ENCODE measurements at places on chromosomes 4 and X.

GRCh38 chr4:47827343-47828047, 10.4 kb downstream of the CORIN start:
- DNase-seq, result no peak

GRCh38 chrX:13699183-13699826, 10.4 kb downstream of the RAB9A start:
- no peak for DNase-seq

DNA sequence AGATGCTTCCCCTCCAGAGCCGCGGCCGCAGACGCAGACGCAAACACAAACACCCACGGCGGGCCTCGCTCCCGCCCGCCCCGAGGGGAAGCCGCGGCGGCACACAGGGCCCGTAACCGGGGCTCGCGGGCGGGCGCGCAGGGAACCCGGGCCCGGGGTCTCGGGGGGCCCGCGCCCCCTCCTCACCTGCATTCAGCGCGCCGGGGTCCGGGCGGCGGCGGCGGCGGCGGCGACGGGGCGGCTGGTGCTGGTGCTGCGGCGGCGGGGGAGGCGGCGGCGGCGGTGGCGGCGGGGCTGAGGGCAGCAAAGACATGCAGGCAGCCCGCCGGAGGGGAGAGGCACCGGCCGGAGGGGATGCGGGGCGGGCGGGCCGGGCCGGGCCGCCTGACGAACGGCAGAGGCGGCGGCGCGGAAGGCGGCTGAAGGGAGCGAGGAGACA, 255 bp upstream of the CNOT6L start:
- no peak for DNase-seq

DNA sequence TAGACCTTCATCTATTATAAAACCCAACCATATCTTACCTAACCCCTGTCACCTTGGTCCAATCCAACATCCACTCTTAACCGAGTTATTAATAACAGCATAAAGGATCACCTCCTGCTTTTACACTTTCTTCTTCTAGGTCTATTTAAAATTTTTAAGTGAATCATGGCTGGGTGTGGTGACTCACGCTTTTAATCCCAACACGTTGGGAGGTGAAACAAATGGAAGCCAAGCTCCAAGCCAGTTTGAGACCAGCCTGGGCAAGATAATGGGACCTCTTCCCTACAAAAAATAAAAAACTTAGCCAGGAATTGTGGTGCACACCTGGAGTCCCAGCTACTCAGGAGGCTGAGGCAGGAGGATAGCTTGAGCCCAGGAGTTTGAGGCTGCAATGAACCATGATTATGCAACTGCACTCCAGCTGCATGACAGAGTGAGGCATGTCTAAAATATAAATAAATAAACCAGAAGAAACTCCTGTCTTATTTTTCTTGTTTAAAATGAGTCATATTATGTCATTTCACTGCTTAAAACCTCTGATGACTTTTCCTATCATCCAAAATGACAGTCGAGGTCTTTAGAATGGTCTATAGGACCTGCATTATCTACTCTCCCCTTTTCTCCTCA, 188.4 kb downstream of the GASK1B start:
- no peak for DNase-seq

DNA sequence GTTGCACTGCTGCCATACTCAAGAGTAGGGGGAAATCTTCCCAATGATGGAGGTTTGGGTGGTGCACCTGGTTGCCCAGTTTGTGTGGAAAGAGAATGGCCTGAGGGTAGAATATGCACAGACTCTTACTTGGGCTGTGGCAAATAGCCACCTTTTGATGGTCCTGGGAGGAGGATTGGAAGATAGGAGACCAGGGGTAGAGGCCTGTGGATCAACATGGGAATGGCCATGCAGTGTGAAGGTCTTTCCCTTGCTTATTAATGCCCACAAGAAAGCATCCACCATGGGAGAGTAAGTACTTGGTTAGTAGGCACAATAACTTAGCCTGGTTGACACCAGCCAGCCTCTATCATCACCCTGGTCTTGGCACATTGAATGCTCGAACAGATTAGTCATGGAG, 156.8 kb upstream of the LEF1 start:
- DNase-seq, result no peak

GRCh38 chrX:19627533-19627932, 112.2 kb upstream of the MAP3K15 start:
- DNase-seq, result no peak

GRCh38 chr4:74111990-74112389, 13.0 kb upstream of the CXCL2 start:
- peak; percentile 25 for DNase-seq

- DNase-seq, result no peak
These were observed 12.7 kb downstream of the ADH4 start for GRCh38 chr4:99131378-99131777.

GRCh38 chrX:13469963-13470684, 99.3 kb upstream of the EGFL6 start:
- DNase-seq, result no peak

- DNase-seq, result no peak
These were observed 62.7 kb downstream of the ANTXR2 start for GRCh38 chr4:80010316-80010715.

DNA sequence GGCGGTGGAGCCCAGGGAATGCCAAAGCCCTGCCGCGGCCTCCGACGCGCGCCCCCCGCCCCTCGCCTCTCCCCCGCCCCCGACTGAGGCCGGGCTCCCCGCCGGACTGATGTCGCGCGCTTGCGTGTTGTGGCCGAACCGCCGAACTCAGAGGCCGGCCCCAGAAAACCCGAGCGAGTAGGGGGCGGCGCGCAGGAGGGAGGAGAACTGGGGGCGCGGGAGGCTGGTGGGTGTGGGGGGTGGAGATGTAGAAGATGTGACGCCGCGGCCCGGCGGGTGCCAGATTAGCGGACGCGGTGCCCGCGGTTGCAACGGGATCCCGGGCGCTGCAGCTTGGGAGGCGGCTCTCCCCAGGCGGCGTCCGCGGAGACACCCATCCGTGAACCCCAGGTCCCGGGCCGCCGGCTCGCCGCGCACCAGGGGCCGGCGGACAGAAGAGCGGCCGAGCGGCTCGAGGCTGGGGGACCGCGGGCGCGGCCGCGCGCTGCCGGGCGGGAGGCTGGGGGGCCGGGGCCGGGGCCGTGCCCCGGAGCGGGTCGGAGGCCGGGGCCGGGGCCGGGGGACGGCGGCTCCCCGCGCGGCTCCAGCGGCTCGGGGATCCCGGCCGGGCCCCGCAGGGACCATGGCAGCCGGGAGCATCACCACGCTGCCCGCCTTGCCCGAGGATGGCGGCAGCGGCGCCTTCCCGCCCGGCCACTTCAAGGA, at the start of gene FGF2:
Gene FGF2, plus strand, starts transcription at position 279 of the 705 bp plus-strand sequence. Its CDS starts 344 bp downstream, at position 623.
- peak; percentile 30 for DNase-seq

GRCh38 chr4:107862658-107863057, 37.9 kb downstream of the SGMS2 start:
- no peak for DNase-seq

DNA sequence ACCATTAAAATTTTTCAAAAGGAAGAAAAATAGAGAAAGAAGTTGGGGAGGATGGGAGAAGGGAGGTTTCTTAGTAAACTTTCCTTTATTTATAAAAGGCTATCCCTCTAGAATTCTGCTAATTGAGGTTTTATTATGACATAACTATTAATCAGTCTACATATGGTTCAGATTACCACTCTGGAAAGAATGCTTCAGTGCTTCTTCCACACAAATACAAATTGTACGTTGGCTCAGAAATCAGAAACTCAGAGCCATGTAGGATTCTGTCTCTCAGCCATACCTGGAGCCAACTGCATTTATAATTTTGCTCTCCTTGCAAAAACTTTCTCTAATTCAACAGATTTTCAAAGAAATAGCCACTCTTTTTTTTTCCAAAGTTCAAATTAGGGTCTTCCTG, 37.1 kb downstream of the SRPX start:
- no peak for DNase-seq

DNA sequence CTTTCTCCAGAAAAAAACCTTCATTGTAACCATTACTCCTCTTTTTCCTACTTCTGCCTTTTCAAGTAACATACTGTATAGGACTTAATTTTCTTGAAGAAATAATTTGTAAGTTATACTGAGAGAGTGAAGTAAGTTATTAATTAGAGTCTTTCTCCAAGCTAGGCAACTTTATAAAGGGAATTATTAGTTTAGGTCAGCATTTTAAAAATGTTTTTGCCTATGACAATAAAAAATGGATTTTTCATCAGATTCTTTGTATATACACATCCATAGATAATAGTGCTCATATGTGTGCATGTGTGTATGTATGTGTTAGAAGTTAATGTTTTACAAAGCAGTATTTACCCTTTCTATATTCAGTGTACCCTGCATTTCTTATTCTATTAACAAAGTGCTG, 10.4 kb upstream of the NUDT6 start:
- DNase-seq, result no peak

GRCh38 chr4:10033191-10033881, 12.0 kb upstream of the SLC2A9 start:
- no peak for DNase-seq

DNA sequence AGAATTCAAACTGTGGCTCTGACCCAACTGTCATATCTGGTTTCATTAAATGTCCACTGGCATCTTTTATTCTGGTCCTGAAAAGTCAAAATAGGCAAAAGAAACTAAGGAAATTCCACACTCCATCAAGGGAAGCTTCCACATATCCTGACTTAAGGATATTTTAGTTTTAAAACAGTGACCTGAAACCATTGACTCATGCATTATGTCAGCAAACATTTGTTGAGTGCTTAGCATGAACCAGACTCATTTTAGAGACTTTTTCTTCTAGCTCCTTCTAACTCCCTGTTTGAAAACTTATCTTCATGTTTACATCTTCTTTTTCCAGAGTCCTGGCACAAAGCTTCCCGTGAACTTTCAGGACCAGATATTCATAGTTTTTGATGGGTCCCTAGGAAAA, 6.9 kb upstream of the CXCL1 start:
- no peak for DNase-seq

DNA sequence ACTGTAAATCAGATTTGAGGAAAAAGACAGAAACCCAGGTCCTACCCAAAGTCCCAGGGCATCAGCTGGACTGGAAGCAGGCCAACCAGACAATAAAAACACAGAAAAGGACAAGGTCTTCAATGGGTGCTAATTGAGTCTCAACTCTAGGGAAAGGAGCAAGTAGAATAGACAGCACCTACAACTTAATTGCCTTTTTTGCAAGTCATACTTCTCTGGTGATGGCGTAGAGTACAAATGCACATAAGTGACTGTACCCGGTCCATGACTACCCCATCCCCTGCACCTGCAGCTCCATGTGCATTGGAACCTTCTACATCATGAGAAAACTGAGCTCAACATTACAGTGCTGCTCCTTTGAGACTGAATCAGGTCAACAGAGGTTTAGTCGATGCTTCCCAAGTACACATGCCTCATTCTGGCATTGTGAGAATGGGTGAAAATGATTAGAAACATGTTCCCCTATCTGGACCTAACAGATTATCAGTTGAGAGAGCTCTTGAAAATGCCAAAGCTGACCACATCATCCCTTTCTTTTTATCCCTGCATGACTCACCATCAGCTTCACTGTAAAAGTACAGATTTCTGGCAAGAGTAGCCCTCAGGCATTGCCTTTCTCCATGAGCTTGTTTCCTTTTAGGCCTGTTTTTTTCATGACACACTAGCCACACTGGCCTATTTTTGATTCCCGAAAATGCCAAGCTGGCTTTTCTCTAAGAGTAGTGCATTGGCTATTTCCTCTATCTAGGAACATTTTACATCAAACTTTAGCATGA, 298.3 kb downstream of the HS3ST1 start:
- DNase-seq, result peak; percentile 10

DNA sequence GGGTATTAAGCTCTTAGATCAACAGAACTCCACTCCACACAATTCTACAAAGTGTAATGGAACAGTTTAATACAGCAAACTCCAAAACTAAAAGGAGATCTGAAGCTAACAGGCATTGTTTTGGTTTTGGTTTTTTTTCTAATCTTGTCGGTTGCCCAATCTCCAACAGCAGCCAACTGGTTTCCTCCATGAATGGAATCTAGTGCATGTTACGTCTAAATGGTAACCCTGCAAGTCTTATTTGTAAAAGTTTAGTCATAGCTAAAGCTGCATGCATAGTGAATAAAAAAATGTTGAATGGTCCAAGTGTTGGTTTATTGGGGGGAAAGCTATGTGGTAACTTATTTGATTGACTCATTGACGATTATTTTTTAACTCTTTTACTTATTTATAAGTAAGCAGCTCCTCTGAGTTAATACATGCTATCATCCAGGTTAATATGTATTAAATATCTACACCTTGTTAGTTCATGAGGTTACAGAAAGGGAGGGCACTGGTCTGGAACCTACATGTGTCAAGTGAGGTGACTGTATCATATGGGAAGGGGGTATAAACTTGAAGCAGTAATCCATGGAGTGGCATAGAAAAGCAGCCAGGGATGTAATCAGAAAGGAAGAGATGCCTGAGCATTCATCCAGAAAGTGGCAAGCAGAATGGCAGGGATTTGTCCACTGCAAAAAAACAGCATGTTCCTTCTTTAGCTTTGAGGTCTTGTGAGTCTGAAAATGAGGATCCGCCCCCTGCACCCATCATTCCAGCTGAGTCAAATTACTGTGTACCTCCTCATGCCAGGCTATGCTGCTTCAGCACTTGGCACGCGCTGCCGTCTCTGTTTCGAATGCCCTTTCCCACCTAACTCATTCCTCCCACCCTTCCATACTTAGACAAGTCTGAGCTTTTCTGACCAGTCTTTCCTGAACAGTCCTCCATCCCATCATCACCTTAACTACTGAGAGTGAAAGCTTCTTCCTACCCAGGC, 81.7 kb downstream of the PDGFC start:
- peak; percentile 20 for DNase-seq

GRCh38 chr4:139535871-139536234, 20.2 kb downstream of the SETD7 start:
- DNase-seq, result no peak
